ENCODE measurements at places on chromosomes 1 and 21.

GRCh38 chr1:115088871-115089419, 358 bp downstream of the TSPAN2 start:
- DNase-seq, result no peak

DNA sequence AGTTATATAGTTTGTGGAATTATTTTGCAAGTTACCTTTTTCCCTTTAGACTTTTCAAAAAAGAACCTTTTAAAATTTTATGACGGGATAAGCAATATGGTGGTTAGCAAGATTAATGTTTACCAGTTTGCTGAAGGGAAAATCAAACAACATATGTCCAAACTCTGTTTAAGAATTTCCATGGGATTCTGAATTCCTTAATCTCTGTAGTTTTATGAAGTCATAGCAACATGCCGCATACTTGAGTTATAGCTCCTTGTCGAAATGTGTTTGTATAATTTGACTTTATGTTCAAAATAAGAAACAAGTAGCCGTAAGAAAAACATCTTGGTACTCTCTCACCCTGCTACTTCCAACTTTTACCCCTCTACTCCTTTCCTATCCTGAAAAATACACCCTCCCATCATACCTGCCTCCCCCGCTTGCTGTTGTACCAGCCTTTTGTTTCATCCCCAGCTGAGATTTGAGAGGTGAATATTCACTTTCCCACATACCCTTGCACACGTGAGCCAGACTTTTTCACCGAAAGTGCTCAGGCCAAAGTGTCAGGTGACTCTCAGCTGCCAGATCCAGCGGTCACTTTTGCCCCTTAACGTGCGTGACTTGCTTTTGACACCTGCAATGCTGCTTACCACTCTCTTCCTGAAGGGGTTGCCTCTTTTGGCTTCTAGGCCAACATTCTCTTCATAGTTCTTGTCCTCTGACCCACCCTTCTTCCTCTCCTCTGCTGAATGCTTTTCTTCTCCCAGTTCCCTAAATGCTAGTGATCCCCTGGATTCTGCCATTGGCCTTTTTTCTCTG, 83.5 kb upstream of the ZNF326 start:
- DNase-seq, result no peak

GRCh38 chr1:49136738-49137251, 360.1 kb upstream of the BEND5 start:
- DNase-seq, result no peak

GRCh38 chr1:160219062-160219929, 14.1 kb downstream of the PEA15 start:
- DNase-seq, result no peak

DNA sequence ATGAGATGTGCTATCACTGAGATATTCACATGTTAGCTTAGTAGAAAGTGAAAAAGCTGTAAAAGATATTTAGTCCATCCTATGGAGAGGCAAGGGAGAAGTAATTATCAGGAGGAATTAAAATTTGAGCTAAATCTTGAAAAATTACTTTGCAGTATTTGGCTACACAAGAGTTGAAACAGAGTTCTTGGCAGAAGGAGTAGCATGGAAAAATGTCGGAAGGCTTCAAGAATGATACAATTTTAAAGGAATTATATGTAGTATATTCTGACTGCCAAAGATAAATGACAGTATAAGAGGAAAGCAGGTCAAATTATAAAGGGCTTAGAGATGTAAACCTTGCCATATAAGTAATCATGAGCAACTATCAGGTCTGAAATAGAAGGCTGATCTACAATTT, 518.9 kb downstream of the BRINP3 start:
- no peak for DNase-seq

DNA sequence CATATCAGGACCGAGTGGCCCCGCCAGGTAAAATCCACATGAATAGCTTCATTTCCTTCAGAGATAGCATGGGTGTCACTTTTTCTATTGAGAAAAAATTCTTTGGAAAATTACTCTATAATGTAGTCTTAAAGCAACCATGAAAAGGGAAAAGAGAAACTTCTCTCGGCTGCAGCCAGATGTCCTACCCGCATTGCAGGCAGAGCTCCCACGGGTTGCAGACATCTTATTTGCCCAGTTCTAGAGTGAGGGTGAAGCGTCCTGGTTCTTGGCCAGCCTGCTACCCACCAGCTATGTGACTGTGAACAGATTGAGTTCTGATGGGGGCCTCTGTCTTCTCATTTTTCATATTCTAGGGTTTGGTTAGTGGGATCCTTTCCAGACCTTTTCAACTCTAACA, 5.0 kb downstream of the ATP1B1 start:
- DNase-seq, result no peak
